Activated CD8-positive, alpha-beta T cell treated with anti-CD3 and anti-CD28 coated beads for 36 hours (primary cell): ENCODE measurements at places on chromosomes 5 and 9. TPM values are rescaled to one million over a fixed set of nuclear protein-coding genes. Genes with fewer than 3 reads are reported as not detected.

The TTC23L gene
- 0.41 TPM for total RNA-seq

The TEX48 gene
- not detected for total RNA-seq

DNA sequence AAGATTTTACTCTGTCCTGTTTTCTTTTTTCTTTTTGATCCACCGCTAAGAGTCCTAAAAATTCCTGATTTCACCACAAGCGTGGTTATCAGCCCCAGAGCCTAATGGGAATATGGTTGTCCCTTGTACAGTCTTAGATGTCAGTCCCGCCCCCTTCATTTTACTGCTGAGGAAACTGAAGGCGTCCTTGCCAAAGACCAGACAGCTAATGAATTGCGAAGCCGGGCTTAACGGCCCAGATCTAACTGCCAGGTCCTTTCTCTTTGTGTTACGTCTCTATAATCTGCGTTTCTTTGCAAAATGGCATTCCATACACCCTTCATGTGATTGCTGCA, 497 bp downstream of the NSA2 start:
- H3K4me3 ChIP-seq, result peak overlapping the region; percentile 98
- peak; percentile 30 for DNase-seq
- H3K27ac ChIP-seq, result peak overlapping the region; percentile 99
- no peaks in the 10 kb centered on the region for H3K27me3 ChIP-seq
- peaks cover 37% of the 10 kb centered on the region for H3K36me3 ChIP-seq
- H3K4me1 ChIP-seq, result peaks cover 35% of the 10 kb centered on the region

DNA sequence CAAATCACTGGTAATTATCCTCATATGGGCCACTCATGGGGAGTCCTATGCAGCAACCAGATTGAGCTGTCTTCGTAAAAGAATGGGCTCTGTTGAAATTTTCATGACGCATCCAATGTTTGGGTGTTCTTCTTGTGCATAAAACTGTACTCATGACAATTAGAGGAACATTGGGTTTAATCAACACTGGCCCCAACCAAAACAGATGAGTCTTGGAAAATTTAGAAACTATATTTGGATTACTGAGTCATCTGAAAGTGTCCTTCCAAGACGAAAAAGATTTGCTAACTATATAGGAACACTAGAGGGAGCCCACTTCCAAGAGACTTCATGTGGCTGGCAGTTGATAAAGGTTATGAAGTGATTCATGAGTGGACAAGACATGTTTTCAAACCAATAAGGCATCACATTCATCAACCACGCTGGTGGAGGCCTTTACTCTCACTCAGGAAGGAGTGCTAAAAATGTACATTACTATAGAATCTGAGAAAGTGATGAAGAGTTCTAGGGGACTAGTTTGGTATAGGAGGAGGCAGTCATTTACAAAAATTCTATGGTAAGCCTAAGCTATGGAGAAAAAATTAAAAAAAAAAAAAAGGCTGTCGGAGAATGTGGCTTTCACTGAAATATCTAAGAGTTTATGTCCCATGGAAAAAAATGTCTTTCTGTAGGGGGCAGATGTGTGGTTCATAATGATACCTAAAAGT, 313.5 kb downstream of the PRDM9 start:
- no peak for DNase-seq
- H3K27ac ChIP-seq, result no peak overlapping the region
- no peaks in the 10 kb centered on the region for H3K4me1 ChIP-seq
- H3K4me3 ChIP-seq, result no peak overlapping the region
- no peaks in the 10 kb centered on the region for H3K27me3 ChIP-seq
- no peaks in the 10 kb centered on the region for H3K36me3 ChIP-seq
